AG08396 (cell line): ENCODE measurements at places on chromosomes 4 and X.

- DNase-seq: no peak
These were observed 150.1 kb downstream of the COX18 start for GRCh38 chr4:72919464-72919863.

DNA sequence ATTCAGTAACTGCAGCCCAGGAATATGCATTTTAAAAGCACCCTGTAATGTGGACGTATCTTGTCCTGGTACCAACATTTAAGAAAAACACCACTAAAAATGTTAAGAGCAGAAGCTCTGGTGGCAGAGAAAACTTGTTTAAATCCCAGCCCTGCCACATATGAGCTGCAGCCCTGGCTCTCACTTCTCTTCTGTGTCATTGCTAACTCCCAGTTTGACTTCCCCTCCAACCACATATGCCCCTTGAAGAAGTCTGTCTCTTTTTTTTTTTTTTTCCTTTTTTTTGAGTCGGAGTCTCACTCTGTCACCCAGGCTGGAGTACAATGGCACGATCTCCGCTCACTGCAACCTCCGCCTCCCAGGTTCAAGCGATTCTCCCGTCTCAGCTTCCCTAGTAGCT is 14.8 kb downstream of the LHFPL1 start:
- DNase-seq: no peak

- no peak for DNase-seq
These were observed 142.9 kb downstream of the MID1 start for GRCh38 chrX:10477525-10477924.

- DNase-seq: peak; percentile 14
These were observed 102.1 kb downstream of the UCHL1 start for GRCh38 chr4:41358647-41359421.

DNA sequence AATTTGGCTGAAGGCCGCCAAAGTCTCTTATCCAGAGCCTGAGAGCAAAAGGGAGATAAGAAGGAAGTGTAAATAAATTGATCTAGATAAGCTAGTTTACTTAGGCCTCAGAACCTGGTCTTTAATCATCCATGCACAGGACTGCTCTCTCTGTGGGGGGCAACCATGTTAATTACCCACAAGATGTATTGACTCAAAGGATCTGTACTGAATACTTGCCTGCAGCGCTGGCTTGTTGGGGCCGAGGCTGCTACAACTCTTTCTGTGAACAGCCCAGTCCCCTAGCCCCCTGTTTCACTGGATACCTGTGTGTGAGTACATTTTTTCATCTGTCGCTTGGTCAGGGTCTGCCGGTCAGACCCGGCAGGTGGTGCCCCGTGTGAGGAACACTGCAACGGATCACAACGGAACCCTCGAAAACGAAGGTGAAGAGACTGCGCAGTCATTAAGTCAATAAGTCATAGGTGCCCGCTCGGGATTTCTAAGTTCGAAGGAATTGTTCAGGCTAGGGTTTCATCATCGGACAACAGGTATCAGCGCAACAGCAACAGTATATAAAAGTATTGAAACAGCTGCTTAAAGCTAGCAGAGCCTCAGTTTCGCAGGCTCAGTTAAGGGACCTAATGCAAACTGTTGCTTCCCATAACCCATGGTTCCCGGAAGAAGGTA is 8.3 kb downstream of the MAGEA11 start:
- DNase-seq: no peak

DNA sequence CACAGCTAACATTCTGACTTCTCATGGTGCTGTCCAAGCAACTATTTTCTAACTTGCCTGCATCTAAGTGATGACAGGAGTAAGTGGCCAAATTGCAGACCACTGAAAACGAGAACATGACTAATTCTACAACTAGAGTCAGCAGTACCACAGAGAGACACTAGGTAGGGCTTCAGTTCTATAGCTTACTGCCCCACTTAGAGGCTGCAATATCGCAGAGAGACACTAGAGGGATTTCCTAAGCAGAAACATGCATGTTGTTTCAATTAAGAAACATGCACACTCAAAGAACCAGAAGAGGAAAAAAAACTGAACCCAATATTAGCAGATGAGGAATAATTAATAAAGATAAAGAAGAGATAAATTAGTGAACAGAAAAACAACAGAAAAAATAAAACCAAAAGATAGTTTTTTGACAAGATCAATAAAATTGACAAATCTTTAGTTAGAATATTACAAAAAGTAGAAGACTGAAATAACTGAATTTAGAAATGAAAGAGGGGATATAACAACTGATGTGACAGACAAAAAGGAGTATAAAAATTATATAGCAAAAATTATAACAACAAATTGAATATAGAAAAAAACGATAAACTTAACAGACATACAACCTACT is 100.8 kb downstream of the SPIN4 start:
- peak; percentile 31 for DNase-seq

DNA sequence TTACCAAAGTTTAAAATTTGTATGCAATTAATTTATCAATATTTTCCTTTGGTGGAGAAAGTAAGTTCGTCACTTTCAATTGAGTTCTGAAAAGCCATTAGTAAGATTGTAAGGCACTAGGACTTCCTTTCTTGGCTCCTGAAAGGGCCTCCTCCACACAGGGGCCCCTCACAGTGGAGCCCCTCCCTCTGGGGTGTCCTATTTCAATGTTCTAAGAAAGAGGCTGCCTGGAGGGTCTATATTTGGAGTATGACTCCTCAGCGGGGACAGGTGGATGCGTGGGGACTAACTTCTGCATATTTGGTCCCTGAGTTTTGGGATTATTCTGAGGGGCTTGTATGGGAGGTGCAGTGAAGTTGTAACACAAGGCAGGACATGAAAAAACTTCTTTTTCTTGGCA is 1.6 kb upstream of the ARMCX4 start:
- no peak for DNase-seq

GRCh38 chrX:123088331-123088730 is 95.7 kb upstream of the GRIA3 start:
- DNase-seq: no peak

DNA sequence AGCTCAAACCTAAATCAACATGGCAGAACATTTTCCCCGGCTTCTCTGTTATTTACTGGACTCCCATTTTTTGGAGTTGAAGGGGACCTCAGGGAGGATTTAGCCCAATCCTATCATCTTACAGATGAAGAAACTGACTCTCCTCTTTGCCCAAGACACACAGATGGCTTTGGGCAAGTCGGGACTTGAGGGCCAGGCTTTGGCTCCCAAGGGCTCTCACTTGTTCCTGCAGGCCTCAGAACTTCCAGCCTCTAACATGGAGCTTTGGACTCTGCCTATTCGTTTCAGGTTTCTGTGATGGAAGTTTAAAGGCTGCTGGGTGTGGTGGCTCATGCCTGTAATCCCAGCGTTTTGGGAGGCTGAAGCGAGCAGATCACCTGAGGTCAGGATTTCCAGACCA is 59.5 kb downstream of the RHOH start:
- DNase-seq: no peak

- no peak for DNase-seq
These were observed 129.5 kb downstream of the SNCA start for GRCh38 chr4:89707467-89707866.

- DNase-seq: no peak
These were observed 781.2 kb upstream of the DIAPH2 start for GRCh38 chrX:95903490-95903889.

DNA sequence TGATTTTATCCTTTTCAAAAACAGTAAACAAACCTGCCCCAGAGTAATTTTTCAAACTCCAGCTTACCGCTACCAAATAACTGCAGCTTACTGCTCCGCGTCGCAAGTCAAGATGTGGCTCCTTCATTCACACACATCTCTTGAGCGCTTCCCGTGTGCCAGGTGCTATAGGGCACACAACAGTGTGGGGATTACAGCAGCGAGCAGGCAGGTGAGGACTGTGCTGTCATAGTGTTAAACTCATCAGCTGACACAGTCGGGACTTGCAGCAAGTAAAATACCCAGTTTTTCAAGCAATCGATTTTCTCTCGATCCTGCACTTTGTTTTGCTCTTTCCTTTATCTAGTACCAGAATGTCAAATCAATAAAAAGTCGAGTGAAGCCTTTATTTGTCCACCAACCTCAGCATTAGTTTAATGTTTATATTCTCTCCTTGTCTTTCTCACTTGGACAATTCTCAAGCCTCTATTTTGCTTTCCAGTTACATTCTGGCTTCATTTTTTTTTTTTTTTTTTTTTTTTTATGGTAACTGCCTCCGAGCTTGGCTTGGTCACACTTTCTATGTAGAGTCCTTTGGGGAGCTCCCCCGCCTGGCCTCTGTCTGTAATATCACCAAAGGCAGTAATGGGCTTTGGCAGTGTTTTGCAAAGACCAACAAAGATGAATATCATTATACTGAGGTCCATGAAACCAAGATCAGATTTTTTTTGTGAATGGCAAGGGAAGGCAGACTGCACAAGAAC is 8.3 kb upstream of the ASB5 start:
- peak; percentile 70 for DNase-seq

GRCh38 chrX:154396973-154397887 is 947 bp upstream of the RPL10 start:
- peak; percentile 68 for DNase-seq

DNA sequence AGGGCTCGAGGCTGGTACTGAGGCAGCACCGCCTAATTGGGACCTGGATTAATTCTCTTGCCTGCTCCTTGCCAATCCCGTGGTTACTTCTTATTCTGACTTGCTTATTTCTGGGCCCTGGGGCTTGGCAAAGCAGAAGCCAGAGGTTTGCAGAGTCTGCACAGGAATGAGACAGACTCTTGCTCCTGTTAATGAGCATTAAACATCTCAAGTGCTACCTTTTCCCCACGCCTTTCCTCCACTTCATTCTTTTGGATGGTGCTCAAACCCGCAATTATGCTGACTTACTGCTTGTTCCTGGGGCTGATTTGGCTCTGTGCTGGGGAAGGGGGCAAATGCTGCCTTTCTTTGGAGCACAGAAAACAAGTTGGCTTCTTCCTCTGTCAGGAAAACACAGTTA is 16.5 kb upstream of the STOX2 start:
- DNase-seq: no peak

DNA sequence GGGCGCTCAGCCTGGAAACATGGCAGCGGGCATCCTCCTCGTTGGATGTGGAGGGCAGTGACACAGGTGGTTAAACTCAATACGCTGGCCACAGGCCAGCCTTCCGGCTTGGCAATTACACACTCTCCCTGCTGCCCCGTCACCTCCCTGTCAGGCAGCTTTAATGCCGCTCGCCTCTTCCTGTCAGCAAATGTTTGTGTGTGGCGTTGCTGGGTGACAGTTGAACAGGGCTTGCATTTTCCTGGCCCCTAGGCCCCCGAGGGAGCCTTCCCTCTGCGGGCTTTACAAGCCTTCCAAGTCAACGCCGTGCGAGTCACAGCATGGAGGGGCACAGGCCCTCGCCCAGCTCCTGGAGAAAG is 620.0 kb downstream of the BCOR start:
- DNase-seq: no peak

- no peak for DNase-seq
These were observed 21.4 kb upstream of the PLCXD1 start for GRCh38 chrX:259692-260355.

GRCh38 chrX:22748093-22748999 is 251.4 kb upstream of the DDX53 start:
- DNase-seq: peak; percentile 46

DNA sequence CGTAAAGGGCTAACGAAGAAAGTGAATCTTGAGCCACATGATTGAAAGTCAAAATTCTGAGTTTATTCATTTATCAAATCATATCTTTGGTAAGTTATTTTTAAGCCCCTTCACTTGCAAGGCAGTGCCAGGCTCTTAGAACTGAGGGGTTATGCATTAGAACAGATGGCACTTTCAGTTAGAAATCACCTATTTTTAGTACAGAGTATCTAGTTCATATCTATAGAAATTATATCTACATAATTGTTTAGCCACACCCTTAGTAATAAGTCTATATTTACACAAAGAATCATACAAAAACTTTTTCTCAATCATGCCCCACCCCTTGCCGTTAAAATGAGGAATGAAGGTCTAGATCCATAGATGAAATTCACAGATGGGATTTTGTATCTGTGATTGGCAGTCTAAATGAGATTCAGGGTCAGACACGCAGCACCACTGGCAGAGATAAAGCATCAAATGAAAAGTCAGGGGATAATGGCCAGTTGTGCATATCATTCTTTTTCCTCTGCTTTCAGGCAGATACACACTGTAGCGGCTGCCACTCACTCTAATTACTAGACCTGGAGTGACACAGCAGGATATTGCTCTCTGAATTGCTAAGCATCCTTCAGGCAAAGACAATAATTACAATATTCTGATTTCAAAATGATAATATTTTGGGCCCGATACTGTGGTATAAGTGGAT is 440.5 kb downstream of the MAPK10 start:
- no peak for DNase-seq

DNA sequence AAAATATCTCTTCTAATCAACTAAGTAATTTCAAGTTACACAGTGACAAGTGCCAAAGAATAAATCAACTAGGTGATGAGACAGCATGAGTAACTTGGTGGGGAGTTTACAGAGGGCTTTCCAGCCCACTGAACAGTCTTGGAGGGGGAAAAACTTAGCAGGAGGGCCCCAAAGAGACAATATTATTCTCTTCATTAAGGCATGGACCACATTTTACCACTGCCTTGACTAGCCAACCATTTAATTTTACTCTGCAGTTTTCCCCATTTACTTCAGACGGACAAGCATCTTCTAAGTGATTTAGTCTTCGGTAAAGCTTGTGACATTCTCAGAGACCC is 25.3 kb upstream of the GATB start:
- no peak for DNase-seq

DNA sequence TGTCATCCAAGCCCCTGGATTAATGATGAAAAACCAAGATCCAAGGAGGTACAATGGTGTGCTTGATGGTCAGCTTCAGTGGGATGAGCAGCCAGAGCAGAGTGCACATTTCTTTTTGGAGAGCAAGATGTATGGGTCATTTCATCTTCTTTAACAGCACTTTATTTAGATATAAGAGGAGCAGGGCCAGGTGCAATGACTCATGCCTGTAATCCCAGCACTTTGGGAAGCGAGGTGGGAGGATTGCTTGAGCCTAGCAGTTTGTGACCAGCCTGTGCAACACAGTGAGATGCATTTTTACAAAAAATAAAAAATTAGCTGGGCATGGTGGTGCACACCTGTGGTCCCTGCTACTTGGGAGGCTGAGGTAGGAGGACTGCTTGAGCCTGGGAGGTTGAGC is 45.3 kb upstream of the MAP3K15 start:
- no peak for DNase-seq

DNA sequence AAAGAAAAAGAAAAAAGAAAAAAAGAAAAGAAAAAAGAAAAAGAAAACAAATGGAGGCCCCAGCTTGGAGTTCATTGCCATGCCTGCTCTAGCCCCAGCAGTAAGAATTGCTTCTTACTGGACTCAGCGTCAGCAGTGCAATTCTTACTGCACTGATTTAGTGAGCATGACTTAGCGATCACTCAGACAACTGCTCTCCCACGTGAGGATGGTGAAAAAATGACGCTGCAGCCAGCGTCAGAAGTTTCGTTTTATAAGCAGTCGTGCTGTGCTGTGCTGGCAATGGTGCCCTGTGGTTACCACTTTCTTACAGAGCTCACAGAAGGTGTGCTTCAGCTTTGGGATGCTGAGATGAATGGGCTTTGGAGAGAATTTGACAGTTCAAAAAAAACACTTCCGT is 68.3 kb upstream of the DDX3X start:
- DNase-seq: peak; percentile 67

- peak; percentile 35 for DNase-seq
These were observed 2.4 kb downstream of the SPRY1 start for GRCh38 chr4:123398853-123399626.
